Breast epithelium (tissue), 4 donors: ENCODE measurements at places on chromosomes 4 and X.

- no peaks in the 10 kb centered on the region for H3K27me3 ChIP-seq
- no peaks in the 10 kb centered on the region for H3K36me3 ChIP-seq
- no peak for DNase-seq
- no peaks in the 10 kb centered on the region for H3K4me1 ChIP-seq
- no peak overlapping the region for H3K27ac ChIP-seq
These were observed 4.4 kb upstream of the CCDC149 start for GRCh38 chr4:24917076-24917856.

- H3K4me3 ChIP-seq = no peak overlapping the region
- no peak overlapping the region for H3K27ac ChIP-seq
- DNase-seq = no peak
- H3K36me3 ChIP-seq = no peaks in the 10 kb centered on the region
These were observed 58.7 kb upstream of the GPM6B start for GRCh38 chrX:13875572-13875971.

DNA sequence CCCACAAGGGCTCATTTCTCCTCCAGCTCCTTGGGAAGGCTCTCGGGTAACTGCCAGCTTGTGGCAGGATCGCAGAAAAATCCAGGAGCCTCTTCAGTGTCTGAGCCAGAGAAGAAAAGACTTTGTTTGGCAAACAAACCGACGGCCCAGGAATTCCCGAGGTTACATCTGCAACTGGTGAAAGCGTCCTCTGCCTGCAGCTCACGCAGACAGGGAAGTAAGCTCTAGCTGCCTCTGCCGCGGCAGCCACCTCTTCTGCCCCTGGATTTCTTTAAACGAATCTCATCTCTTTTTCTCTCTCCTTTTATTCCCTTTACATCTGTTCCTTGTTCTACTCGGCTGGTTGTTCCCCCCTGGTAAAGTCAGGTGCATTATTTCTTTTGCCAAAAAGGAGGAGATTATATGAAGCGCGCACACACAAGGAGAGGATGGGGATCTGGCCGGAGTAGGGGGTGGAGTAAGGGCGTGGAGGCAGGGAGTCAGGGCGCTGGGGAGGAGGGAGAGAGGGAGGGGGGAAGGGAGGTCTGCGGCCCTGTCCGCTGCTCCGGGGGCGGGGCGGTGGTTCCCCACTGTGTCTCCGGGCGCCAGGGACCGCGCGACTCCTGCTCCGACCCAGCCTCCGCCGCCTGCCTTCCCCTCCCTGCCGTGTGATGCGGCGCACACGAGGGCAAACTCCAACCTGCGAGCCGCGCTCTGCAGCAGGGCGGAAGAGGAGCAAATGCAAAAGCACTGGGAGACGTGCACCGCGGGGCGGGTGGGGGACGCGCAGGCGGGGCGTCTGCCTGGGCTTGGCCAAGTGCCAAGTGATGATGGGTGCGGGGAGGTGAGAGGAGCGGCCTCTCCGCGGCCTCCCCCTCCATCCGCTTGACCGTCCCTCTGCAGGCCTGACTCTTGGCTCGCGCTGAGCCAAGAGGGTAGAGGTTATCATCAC is at the start of gene DCHS2:
Gene DCHS2 (minus strand): TSS at position 459 of the 931 bp plus-strand sequence. CDS start 444 bp downstream, at position 15.
- H3K27me3 ChIP-seq = peaks cover 26% of the 10 kb centered on the region
- no peak for DNase-seq
- no peak within 1 kb of the TSS for H3K27ac ChIP-seq
- H3K36me3 ChIP-seq = no peaks in the 10 kb centered on the region
- peaks cover 8% of the 10 kb centered on the region for H3K4me1 ChIP-seq
- H3K4me3 ChIP-seq = peak within 1 kb of the TSS; percentile 52

DNA sequence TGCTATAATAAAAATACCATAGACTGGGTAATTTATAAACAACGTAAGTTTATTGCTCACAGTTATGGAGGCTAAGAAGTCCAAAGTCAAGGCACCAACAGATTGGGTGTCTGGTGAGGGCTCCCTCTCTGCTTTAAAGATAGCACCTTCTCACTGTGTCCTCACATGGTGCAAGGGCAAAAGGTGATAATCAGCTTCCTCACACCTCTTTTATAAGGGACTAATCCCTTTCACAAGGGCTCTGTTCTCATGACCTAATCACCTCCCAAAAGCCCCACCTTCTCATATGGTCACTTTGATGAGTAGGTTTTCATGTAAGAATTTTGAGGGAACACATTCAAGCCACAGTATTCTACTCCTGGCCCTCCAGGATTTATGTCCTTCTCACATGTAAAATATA is 641.7 kb upstream of the ATOH1 start:
- DNase-seq = no peak
- no peak overlapping the region for H3K27ac ChIP-seq
- H3K36me3 ChIP-seq = no peaks in the 10 kb centered on the region
- no peaks in the 10 kb centered on the region for H3K27me3 ChIP-seq

- no peak for DNase-seq
- H3K4me3 ChIP-seq = no peak overlapping the region
- H3K27ac ChIP-seq = no peak overlapping the region
These were observed 44.0 kb downstream of the ARHGEF6 start for GRCh38 chrX:136736690-136737089.

DNA sequence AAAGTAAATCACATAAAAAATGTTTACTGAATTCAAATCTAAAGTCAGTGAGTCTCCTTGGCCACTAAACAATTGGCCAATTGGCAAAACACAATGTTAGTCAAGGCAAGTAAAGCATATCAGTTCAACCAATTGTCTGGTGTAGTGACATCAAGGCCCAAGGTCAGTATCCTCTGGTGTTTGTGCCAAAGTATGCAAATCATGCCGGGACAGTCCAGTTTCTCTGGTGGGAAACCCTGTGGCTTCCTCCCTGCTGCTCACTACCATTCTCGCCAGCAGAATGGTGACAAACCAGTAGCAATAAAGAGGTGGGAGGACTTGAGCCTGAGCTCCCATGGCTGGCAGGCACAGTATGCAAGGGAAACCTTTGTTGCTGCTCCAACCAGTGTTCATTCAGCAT is 314.9 kb upstream of the FGF13 start:
- H3K4me3 ChIP-seq = no peak overlapping the region
- H3K36me3 ChIP-seq = no peaks in the 10 kb centered on the region
- no peaks in the 10 kb centered on the region for H3K4me1 ChIP-seq
- no peak overlapping the region for H3K27ac ChIP-seq
- no peaks in the 10 kb centered on the region for H3K27me3 ChIP-seq
- no peak for DNase-seq

DNA sequence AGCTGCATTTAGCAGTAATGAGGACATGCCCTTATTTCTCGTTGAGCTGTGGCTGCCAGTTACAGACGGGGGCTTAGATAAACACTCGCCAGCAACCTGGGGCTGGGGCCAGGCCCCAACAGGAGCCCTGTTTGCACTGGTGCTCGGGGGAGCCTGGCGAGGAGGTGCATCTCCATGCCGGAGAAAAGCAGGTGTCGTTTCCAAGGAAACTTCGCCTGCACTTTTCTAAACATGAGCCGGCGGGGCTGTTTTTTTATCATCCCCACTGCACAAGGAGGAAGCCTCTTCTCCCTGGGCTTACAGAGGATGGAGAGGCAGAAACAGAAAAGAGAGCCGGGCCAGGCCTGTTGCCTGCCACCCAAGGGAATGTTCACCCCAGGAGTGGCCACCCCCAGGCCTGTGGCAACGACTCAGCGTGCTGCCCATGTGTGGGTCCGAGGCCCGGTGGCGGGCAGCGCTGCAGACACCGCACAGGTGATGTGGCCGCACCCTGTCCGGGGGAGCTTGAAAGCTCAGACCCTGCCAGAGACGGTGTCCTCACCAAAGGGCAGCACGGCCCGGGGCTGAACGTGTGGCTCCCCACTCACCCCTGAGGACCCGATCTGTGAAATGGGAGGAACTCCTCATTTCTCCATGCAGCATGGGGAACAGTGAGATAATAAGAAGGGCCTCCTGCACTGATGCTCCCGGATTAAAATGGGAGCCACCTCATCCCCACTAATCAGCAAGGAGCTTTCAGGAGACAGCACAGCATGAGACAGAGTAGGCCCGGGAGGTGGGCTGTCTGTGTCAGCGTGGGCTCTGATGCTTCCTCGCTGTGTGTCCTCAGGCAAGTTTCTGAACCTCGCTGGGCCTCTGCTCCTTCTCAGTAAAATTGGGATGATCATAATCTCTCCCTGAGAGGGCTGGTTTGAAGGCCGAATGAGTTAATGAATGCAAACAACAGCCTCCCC is 33.8 kb upstream of the ADRA2C start:
- no peaks in the 10 kb centered on the region for H3K4me1 ChIP-seq
- no peaks in the 10 kb centered on the region for H3K36me3 ChIP-seq
- H3K4me3 ChIP-seq = no peak overlapping the region

- no peaks in the 10 kb centered on the region for H3K36me3 ChIP-seq
- no peak overlapping the region for H3K4me3 ChIP-seq
- no peak overlapping the region for H3K27ac ChIP-seq
- H3K4me1 ChIP-seq = no peaks in the 10 kb centered on the region
These were observed 47.2 kb downstream of the SLC34A2 start for GRCh38 chr4:25702848-25703247.

GRCh38 chr4:8507196-8507570 is 66.6 kb downstream of the TRMT44 start:
- H3K4me1 ChIP-seq = peaks cover 26% of the 10 kb centered on the region
- H3K27me3 ChIP-seq = no peaks in the 10 kb centered on the region
- H3K27ac ChIP-seq = peak overlapping the region; percentile 89
- DNase-seq = no peak
- no peak overlapping the region for H3K4me3 ChIP-seq
- H3K36me3 ChIP-seq = no peaks in the 10 kb centered on the region

DNA sequence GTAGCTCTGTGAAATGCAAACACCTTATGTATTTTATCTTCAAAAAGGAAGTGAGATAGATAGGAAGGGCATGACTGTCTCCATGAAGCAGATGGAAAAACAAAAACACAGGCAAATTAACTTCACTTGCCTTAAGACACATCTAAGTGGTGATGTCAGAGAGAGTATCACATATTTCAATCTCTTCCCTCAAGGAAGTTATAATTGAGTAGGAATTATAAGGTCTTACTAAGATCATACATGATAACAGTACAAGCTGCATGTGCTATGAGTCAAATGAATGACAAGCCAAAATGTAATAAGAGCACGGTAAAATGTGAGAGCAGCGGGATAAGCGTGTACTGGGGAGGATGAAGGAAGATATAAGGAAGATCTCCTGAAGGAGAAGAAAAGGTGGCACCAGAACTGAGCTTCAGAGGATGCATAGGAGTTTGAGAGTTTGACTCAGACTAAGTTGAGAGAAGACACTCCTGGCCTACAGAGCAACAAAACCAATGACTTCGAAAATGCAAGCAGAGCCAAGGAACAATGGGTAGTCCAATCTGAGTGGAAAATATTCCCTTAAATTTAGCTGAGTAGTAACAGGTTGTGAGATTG is 43.3 kb upstream of the GALNT7 start:
- no peak overlapping the region for H3K27ac ChIP-seq
- no peaks in the 10 kb centered on the region for H3K4me1 ChIP-seq
- H3K27me3 ChIP-seq = no peaks in the 10 kb centered on the region
- DNase-seq = no peak
- no peaks in the 10 kb centered on the region for H3K36me3 ChIP-seq

GRCh38 chr4:45082101-45082500 is 355.7 kb upstream of the GNPDA2 start:
- no peak overlapping the region for H3K4me3 ChIP-seq
- H3K27ac ChIP-seq = no peak overlapping the region
- H3K27me3 ChIP-seq = no peaks in the 10 kb centered on the region
- no peaks in the 10 kb centered on the region for H3K4me1 ChIP-seq
- no peak for DNase-seq
- H3K36me3 ChIP-seq = no peaks in the 10 kb centered on the region
